ENCODE measurements at places on chromosomes 7 and 10. TPM values are rescaled to one million over a fixed set of nuclear protein-coding genes. Genes with fewer than 3 reads are reported as not detected.

FHIP2A gene
- total RNA-seq: 29.0 TPM

MYOF gene
- 13.7 TPM for total RNA-seq

DNA sequence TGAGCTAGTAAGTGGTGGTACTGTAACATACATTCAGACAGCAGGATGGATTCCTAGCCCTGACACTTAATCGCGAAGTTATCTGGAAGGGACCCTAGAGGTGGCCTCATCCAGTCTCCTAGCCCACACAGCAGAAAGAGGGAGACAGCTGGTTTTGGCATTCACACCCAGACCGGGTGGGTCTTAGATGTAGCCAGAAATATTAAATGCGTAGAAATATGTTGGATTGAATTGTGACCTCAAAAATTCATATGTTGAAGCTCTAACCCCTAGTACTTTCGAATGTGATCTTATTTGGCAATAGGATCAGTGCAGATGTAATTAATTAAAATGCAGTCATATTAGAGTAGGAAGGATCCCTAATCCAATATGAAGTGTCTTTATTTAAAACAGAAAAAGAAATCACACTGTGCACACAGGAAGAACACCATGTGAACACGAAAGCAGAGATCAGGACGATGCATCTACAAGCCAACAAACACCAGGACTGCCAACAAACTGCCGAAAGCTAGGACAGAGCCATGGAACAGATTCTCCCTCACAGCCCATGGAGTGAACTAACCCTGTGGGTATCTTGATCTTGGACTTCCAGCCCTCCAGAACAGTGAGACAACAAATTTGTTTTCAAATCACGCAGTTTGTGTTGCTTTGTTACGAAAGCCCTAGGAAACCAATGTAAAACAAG is 2.9 kb upstream of the XPNPEP1 start:
- H3K4me3 ChIP-seq: no peak overlapping the region
- peaks cover 37% of the 10 kb centered on the region for H3K4me1 ChIP-seq
- peaks cover 3% of the 10 kb centered on the region for H3K36me3 ChIP-seq
- DNase-seq: no peak

DNA sequence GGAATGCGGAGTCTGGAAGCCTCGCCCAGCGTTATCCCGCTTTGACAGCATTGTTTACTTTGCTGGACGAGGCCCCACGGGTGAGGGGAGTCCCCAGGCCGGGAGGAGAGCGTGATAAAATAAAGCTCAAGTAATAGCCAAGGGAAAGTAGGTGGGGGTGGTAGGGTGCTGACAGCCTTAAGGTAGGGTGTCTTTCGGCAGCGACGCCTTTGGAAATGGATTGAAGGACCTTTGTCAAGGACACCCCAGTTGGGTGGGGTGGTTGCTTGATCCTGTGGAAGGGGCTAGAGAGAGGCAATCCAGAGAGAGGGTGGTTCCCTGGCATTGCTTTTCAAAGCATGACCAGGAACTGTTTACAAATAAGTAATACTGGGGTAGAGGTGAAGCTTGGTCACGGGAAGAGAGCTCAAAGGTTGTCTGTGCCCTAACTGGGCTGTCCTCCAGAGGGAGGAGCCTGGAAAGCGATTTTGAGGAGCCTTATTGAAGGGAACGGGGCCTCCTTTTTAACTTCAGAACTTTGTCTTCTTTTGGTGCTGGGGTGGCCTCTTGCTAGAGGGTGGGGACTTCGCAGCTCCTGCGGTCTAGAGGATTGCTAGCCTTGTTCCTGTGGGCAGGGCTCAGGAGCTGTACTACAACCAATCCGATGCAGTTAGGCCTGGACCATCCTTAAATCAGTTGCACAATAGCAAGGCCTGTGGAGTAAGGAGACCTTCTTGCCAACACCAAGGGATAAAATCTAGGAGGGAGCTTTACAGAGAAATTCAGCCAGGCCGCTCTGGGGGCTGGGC is 1.3 kb downstream of the EIF4EBP2 start:
- peak; percentile 30 for DNase-seq
- peaks cover 2% of the 10 kb centered on the region for H3K27me3 ChIP-seq
- H3K4me1 ChIP-seq: peaks cover 49% of the 10 kb centered on the region
- peaks cover 23% of the 10 kb centered on the region for H3K36me3 ChIP-seq
- peak overlapping the region; percentile 96 for H3K4me3 ChIP-seq
- peak overlapping the region; percentile 92 for H3K27ac ChIP-seq

DNA sequence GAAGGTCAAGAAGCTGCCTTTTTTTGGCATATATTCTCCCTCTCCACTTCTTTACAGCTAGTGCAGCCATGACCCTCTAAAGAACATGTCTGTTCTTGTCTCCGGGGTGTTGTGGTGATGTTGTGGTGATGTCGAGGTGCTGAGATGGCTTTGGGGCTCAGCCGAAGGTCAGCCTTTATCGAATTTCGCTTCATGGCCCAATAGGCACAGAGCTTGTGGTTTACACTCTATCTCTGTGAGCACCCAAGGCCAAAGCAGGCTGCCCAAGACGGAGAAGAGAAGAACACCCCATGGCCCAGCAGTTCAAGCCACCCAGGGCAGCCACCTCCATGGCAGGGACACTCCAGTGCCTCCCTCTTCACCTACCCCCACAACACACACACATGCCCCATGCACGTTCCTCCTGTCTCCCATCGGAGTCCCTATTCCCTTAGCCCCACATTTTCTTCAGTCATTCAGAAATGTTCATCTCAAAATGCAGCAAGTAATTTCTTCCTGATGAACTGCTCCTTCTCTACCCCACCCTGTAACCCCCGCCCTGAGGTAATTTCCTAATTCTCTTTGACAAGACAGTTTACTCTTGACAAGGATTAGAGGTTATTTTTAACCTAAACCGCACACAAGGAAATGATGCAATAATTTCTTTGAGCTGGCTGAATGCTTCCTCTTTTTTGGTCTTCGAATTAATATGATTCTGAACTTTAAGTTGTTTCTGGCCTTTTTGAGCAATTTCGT is 18.6 kb upstream of the ADRB1 start:
- no peak for DNase-seq
- peaks cover 36% of the 10 kb centered on the region for H3K4me1 ChIP-seq
- peaks cover 21% of the 10 kb centered on the region for H3K27me3 ChIP-seq
- H3K4me3 ChIP-seq: peak overlapping the region; percentile 23
- H3K27ac ChIP-seq: peak overlapping the region; percentile 34

GRCh38 chr7:145497911-145498525 is 618.6 kb upstream of the CNTNAP2 start:
- H3K27ac ChIP-seq: no peak overlapping the region
- no peaks in the 10 kb centered on the region for H3K4me1 ChIP-seq
- H3K27me3 ChIP-seq: no peaks in the 10 kb centered on the region
- H3K36me3 ChIP-seq: no peaks in the 10 kb centered on the region

GRCh38 chr7:26853788-26854393 is 10.5 kb downstream of the SKAP2 start:
- no peak for DNase-seq
- no peak overlapping the region for H3K27ac ChIP-seq
- peaks cover 41% of the 10 kb centered on the region for H3K27me3 ChIP-seq
- peaks cover 3% of the 10 kb centered on the region for H3K36me3 ChIP-seq

DNA sequence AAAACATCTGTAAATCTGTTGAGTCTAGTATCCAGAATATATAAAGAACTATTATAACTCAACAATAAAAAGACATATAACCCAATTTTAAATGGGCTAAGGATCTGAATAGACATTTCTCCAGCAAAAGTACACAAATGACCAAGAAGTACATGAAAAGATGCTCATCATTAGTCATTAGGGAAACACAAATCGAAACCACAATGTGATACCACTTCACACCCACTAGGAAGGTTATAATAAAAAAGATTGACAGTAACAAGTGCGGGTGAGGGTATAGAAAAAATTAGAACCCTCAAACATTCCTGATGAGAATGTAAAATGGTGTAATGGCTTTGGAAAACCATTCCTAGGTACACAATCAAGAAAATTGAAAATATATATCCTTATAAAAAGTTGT is 4.1 kb downstream of the XPNPEP1 start:
- no peak for DNase-seq
- H3K27me3 ChIP-seq: peaks cover under 1% of the 10 kb centered on the region
- H3K4me1 ChIP-seq: peaks cover 84% of the 10 kb centered on the region
- H3K4me3 ChIP-seq: no peak overlapping the region

DNA sequence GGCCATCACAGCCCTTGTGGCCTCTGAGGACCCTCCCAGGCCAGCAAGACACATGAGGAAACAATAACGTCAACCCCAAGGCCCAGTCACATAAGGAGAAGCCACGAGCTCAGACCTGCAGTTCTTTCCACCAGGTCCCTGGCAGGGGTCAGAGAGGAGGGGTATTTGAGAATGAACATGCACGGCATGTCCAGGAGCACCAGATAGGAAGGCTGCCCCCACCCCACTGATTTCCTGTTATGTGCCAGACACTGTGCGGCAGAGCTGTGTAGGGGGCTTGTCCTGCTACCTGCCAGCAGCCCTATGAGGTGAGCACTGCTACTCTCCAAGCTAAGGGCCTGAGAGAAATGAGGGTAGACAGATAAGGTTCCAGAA is 40.7 kb upstream of the ZMIZ1 start:
- H3K4me1 ChIP-seq: peaks cover 18% of the 10 kb centered on the region
- H3K36me3 ChIP-seq: no peaks in the 10 kb centered on the region
- no peak overlapping the region for H3K4me3 ChIP-seq
- no peak overlapping the region for H3K27ac ChIP-seq
- peaks cover 6% of the 10 kb centered on the region for H3K27me3 ChIP-seq

DNA sequence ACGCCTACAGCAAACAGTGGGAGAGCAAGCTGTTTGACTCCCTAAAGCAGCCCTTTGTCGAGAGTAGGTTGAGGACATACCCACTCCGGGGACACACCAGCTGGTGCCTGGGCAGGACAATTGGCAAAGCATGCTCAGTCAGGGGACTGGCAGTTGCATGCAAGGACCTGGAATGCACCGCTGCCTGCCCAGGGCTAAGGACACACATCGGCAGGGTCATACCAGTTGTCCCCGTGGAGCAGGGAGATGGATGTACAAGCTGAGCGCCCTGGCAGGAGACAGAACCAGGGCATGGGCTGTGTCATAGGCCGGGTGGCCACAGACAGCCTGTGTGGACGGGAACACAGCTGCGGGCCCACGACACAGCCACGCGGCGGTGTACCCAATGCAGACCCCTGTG is 18.3 kb upstream of the ELN start:
- no peak for DNase-seq
- no peaks in the 10 kb centered on the region for H3K36me3 ChIP-seq
- no peaks in the 10 kb centered on the region for H3K4me1 ChIP-seq
- no peak overlapping the region for H3K27ac ChIP-seq
- H3K4me3 ChIP-seq: no peak overlapping the region
- H3K27me3 ChIP-seq: peaks cover 2% of the 10 kb centered on the region

GRCh38 chr7:33646891-33647391 is 258.4 kb upstream of the BMPER start:
- no peaks in the 10 kb centered on the region for H3K36me3 ChIP-seq
- H3K4me3 ChIP-seq: no peak overlapping the region
- no peak overlapping the region for H3K27ac ChIP-seq
- DNase-seq: no peak
